ENCODE measurements at places on chromosomes 6 and 20. TPM values are rescaled to one million over a fixed set of nuclear protein-coding genes. Genes with fewer than 3 reads are reported as not detected.

The ME1 gene
- total RNA-seq, result 9.5 TPM

The SLC26A8 gene
- total RNA-seq, result not detected

The TFAP2B gene
- 1.8 TPM for total RNA-seq

The PRDM13 gene
- total RNA-seq, result not detected

The BMP5 gene
- 1.7 TPM for total RNA-seq

The RIPPLY2 gene
- not detected for total RNA-seq

The TINAG gene
- total RNA-seq, result not detected

DNA sequence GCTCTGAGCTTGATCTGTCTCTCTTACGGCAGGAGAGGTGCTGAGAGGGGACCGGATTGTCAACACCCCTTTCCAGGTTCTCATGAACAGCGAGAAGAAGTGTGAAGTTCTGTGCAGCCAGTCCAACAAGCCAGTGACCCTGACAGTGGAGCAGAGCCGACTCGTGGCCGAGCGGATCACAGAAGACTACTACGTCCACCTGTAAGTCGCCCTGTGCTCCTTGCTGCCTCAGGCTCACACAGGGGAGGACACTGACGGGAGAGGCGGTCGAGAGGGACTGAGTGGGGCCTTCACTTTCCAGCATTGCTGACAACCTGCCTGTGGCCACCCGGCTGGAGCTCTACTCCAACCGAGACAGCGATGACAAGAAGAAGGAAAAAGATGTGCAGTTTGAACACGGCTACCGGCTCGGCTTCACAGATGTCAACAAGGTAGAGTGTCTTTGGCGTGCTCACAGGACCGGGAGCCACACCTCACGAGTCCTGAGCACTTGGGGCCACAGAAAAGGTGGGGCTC is 32.0 kb downstream of the TM9SF4 start:
- DNase-seq, result no peak
- no peaks in the 10 kb centered on the region for H3K4me1 ChIP-seq
- H3K27me3 ChIP-seq, result no peaks in the 10 kb centered on the region
- peak overlapping the region; percentile 26 for H3K27ac ChIP-seq
- peaks cover 52% of the 10 kb centered on the region for H3K36me3 ChIP-seq

DNA sequence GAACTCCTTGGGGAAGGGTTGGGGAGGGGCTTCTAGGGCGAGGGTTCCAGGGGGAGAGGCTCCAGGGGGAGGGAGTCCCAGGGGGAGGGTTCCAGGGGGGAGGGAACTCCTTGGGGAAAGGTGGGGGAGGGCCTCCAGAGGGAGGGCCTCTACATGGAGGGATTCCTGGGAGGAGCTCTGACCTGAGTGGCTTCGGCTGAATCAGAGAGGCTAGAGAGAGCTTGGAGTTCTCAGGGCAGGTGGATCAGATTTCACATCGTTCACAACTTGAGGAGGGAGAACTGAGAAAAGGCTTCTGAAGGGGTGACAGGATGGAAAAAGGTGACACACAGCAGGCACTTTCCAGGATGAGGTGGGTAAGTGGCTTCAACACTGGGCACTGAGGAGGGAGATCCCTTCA is 49.1 kb downstream of the DAAM2 start:
- no peak overlapping the region for H3K27ac ChIP-seq
- H3K36me3 ChIP-seq, result no peaks in the 10 kb centered on the region
- DNase-seq, result no peak
- no peak overlapping the region for H3K4me3 ChIP-seq
- H3K4me1 ChIP-seq, result no peaks in the 10 kb centered on the region
- peaks cover 6% of the 10 kb centered on the region for H3K27me3 ChIP-seq

DNA sequence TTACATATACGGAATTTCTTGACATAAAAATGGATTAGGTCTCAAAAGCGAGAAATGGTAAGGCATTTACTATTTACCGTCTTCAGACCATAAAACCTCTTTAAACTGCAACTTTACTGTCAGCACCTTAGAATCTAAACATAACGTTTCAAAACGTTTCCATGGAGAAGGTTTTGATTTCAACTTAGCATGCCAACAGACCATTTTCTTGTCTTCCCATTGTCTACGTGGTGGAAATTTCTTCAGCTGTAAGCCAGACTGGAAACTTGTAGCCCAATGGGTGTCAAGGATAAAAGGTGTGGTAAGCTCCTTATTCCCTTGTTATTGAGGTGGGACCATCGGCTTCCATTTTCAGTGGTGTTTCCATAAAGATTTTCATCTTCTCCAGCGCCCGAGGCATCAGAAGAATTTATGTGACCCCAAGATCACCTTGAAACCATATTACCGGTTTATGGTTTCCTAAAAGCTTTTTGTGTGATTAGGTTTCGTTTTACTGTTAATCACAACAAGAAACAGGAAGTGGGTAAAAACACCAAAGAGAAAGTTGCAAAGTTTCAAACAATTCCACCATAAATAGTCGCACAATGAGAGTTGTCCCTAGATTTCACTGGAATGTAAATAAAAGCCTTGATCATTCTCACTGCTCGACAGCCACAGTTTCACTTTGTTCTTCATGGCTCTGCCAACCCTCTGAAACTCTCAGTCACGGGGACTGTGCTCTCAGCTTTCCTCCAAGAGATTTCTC is 63.0 kb upstream of the CD2AP start:
- H3K27ac ChIP-seq, result no peak overlapping the region
- no peak overlapping the region for H3K4me3 ChIP-seq
- no peak for DNase-seq
- no peaks in the 10 kb centered on the region for H3K36me3 ChIP-seq
- no peaks in the 10 kb centered on the region for H3K27me3 ChIP-seq

- peaks cover 5% of the 10 kb centered on the region for H3K27me3 ChIP-seq
- DNase-seq, result no peak
- H3K4me3 ChIP-seq, result no peak overlapping the region
- H3K27ac ChIP-seq, result no peak overlapping the region
These were observed 280.6 kb upstream of the PRDM1 start for GRCh38 chr6:105805501-105806023.

DNA sequence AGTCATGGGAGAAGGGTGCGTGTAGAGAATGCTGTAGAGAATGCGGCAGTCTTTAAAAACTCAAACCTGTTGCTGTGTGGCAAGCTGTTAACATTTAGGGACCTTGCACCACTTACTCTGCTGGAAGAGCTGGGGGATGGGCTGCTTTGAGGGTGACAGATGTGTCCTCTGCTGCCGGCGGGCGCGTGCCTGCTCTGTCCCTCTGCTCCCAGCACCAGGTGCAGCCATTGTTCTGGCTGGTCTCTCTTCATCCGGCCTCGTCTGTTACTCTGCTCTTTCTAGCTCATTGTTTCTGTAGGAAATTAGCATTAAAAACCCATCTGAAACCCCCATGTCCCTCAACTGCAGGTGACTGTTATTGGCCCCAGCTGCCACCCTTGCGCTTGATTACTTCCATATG is 78.5 kb downstream of the CBFA2T2 start:
- H3K27me3 ChIP-seq, result no peaks in the 10 kb centered on the region
- peak overlapping the region; percentile 80 for H3K27ac ChIP-seq
- peak overlapping the region; percentile 17 for H3K4me3 ChIP-seq
- DNase-seq, result peak; percentile 19
- no peaks in the 10 kb centered on the region for H3K36me3 ChIP-seq
- H3K4me1 ChIP-seq, result peaks cover 35% of the 10 kb centered on the region

- DNase-seq, result no peak
- no peak overlapping the region for H3K27ac ChIP-seq
- H3K27me3 ChIP-seq, result no peaks in the 10 kb centered on the region
- H3K4me3 ChIP-seq, result no peak overlapping the region
- no peaks in the 10 kb centered on the region for H3K4me1 ChIP-seq
These were observed 78.9 kb upstream of the HEY2 start for GRCh38 chr6:125670568-125670967.

- H3K36me3 ChIP-seq, result no peaks in the 10 kb centered on the region
- no peaks in the 10 kb centered on the region for H3K27me3 ChIP-seq
- no peak overlapping the region for H3K27ac ChIP-seq
- H3K4me1 ChIP-seq, result peaks cover 2% of the 10 kb centered on the region
- no peak for DNase-seq
These were observed 481.6 kb downstream of the ADGRB3 start for GRCh38 chr6:69116658-69117057.

GRCh38 chr6:33424855-33425667 is 5.2 kb downstream of the SYNGAP1 start:
- H3K4me3 ChIP-seq, result peak overlapping the region; percentile 85
- no peaks in the 10 kb centered on the region for H3K36me3 ChIP-seq
- no peak for DNase-seq
- H3K27me3 ChIP-seq, result no peaks in the 10 kb centered on the region

GRCh38 chr6:100959280-100959679 is 78.2 kb upstream of the ASCC3 start:
- H3K4me1 ChIP-seq, result peaks cover 6% of the 10 kb centered on the region
- H3K27me3 ChIP-seq, result no peaks in the 10 kb centered on the region
- H3K4me3 ChIP-seq, result no peak overlapping the region
- DNase-seq, result no peak
- H3K27ac ChIP-seq, result no peak overlapping the region

DNA sequence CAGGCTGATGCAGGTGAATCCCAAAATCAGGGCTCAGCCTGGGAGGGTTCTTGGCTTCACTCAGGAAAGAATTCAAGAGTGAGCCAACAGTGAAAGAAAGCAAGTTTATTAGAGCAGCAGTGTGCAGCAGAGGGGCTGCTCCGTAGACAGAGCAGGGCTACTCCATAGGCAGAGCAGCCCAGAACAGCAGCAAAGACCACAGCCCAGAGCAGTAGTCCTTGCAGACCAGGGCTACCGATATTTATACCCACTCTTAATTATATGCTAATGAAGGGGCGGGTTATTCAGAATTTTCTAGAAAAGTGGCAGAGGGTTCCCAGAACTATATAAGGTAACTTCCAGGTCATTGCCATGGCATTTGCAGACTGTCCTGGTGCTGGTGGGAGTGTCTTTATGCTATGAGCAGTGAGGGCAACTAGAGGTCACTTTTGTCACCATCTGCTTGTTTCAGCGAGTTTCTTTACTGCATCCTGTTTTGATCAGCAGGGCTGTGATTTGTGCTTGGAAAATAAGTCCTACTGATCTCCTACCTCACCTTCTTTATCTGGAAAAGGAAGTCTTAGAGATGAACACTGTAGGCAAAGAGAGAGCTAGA is 39.8 kb upstream of the PTPN1 start:
- H3K36me3 ChIP-seq, result no peaks in the 10 kb centered on the region
- no peak overlapping the region for H3K27ac ChIP-seq
- no peak for DNase-seq
- peaks cover 3% of the 10 kb centered on the region for H3K27me3 ChIP-seq

GRCh38 chr6:154187203-154187602 is 148.2 kb downstream of the OPRM1 start:
- no peaks in the 10 kb centered on the region for H3K36me3 ChIP-seq
- no peaks in the 10 kb centered on the region for H3K4me1 ChIP-seq
- DNase-seq, result no peak

- no peaks in the 10 kb centered on the region for H3K4me1 ChIP-seq
- H3K27ac ChIP-seq, result no peak overlapping the region
- peaks cover 9% of the 10 kb centered on the region for H3K27me3 ChIP-seq
These were observed 33.7 kb upstream of the IYD start for GRCh38 chr6:150334790-150335783.

DNA sequence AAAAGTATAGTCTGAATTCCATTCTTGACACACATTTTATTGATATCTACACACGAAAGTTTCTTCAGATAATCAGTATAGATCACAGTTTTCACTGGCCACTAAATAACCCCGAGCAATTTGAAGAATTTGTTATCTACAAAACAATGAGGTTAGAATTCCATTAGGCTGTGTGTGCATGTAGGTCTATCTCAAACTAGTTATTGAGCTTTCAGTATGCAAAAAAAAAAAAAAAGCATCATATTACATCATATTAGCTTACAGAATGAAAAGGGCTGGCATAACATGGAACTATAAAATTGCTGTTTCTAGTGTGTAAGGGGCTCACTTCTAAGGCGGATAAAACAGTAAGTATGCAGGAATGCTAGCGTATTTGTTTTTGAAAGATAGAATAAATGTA is 59.5 kb upstream of the ADGRG6 start:
- H3K27me3 ChIP-seq, result no peaks in the 10 kb centered on the region
- H3K27ac ChIP-seq, result peak overlapping the region; percentile 91
- H3K36me3 ChIP-seq, result no peaks in the 10 kb centered on the region
- DNase-seq, result no peak

GRCh38 chr20:11791316-11791715 is 126.4 kb upstream of the BTBD3 start:
- H3K36me3 ChIP-seq, result no peaks in the 10 kb centered on the region
- DNase-seq, result no peak
- H3K4me3 ChIP-seq, result no peak overlapping the region

DNA sequence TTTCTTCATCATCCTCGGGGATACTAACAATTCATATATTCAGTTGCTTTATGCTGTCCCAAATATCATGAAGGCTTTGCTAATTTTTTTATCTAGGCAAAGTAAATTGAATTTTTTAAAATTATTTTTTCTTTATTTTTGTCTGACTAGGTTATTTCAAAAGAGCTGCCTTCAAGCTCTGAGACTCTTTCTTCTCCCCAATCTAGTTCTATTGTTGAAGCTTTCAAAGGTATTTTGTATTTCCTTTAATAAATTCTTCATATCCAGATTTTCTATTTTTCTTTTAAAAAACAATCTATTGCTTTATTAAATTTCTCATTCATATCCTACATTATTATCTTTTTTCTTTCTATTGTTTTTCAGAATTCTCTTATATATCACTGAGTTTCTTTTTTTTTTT is 16.8 kb downstream of the TRIM15 start:
- DNase-seq, result no peak
- H3K27ac ChIP-seq, result no peak overlapping the region
- H3K4me1 ChIP-seq, result no peaks in the 10 kb centered on the region

DNA sequence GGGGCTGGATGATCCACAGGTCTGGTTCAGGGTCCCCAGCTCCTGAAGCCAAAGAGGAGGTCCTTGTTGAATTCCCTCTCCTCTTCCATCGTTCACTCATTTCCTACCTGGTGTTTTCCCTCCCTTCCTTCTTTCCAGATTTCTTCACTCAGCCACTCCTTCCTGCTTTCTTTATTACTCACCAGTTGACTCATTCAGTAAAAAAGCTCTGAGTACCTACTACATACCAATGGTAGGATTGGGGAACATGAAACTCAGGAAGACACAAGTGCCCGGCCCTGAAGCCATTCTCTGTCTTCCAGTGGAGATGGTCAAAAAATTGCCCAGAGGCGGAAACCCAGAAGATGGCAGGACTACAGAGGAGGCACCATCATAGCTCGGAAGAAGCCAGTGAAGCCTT is 11.9 kb upstream of the NSFL1C start:
- H3K27me3 ChIP-seq, result peaks cover 5% of the 10 kb centered on the region
- peaks cover 5% of the 10 kb centered on the region for H3K4me1 ChIP-seq
- no peaks in the 10 kb centered on the region for H3K36me3 ChIP-seq
- no peak for DNase-seq
- no peak overlapping the region for H3K4me3 ChIP-seq
- H3K27ac ChIP-seq, result no peak overlapping the region
